HL-60 (cell line): ENCODE measurements at places on chromosomes 11 and 22.

- DNase-seq: no peak
Observed at GRCh38 chr22:39645532-39645931, 75.0 kb downstream of the CACNA1I start.

- no peak for DNase-seq
Observed at GRCh38 chr11:70799386-70799785, 401.1 kb downstream of the CTTN start.

- DNase-seq: peak; percentile 28
Observed at GRCh38 chr11:119258983-119259382, 52.8 kb downstream of the CBL start.

- DNase-seq: no peak
Observed at GRCh38 chr11:71106671-71107070, 145.7 kb downstream of the SHANK2 start.

DNA sequence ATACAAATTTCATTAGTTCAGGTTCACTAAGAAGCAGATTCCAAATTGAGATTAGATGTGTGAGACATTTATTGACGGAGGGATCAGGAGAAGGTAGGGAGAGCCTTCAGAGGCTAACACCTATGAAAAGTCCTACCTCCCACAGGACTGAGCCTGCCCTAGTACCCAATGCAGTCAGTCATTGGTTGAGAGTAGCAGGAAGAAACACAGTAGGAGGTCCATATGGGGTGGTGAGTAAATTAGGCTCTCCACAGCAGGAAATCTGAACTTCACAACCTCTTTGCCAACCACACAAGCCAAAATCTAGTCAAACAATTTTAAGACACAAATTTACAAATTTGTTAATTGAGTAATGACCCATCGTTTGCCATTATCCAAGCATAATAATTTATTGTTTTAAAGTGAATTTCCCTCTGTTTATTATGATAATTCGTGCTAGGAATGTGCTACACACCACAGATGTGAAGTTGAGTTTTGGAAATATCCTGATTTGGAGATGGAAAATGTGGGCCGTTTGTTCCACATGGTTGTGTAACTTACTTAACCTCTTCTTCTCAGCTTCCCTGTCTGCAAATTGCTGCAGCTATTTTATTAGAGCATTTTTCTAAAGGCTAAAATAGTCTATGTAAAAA is 542.1 kb downstream of the ETS1 start:
- no peak for DNase-seq

GRCh38 chr11:12196308-12196707 is 85.9 kb downstream of the MICAL2 start:
- no peak for DNase-seq

GRCh38 chr11:13127161-13127560 is 118.0 kb downstream of the RASSF10 start:
- no peak for DNase-seq

DNA sequence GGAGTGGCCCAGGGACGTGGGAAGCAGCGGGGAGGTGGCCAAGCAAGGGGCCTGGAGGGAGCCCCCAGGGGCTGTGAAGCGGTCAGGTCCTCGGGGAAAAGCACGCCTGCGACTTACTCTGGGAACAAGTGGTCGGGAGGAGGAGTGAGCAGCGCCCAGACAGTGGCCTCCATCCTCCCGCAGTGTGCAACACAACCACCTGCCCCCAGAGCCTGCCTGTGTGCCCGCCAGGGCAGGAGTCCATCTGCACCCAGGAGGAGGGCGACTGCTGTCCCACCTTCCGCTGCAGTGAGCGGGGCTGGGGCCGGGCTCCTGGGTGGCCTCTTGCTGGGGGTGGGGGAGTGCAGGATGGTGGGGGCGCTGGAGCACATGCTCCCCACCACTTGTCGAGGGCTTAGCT is 35.0 kb downstream of the MUC5B start:
- DNase-seq: no peak

- no peak for DNase-seq
Observed at GRCh38 chr11:110992481-110992880, 253.0 kb upstream of the POU2AF2 start.

DNA sequence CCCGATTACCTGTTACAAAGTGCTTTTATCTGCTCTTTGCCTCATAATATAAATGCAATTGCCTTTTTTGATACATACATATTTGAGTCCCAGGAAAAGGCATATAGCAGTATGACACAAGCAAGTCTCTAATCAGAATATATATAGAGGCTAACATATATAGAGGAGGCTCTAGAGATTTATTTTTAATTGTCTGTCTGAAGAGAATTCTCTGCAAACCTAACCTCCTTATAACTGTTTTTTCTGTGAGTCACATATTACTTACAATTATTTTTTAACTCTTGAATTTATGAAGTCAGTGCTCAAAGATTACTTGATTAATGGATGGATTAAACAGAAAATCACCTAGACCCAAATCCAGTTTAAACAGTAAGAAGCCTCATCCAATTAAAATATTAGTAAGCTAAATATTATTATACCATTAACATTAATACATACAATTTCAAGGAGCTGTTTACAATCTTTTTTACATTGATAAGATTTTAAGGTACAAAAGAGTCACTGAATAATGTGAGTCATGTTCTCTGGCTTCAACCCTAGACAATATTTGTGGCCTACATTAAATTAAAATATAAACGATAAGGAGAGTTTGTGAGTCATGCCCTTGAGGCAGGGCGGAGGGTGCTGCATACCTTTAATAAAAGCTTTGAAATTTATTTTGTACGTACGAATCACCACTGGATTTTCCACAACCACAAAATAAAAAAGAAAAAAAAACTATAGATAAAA is 19.2 kb upstream of the MMP13 start:
- no peak for DNase-seq

- no peak for DNase-seq
Observed at GRCh38 chr22:34122042-34122441, 201.8 kb upstream of the LARGE1 start.

DNA sequence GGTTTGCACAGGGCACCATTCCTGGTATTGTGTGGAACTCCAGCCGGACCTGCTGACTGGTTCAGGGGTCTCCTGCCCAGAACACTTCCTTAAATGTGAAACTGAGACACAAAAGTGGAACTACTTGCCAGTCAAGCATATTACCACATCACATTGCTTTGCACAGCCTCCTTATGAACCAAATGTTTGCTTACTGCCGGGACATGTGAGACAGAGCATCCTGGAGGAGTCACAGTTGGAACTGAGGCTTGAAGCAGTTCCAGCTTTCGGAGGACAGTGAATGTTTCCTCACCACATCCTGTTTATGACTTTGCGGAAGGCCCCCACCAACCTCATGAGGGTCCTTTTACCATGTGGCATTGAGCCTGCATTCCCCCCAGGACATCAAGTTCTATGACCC is 105.8 kb upstream of the ARHGAP42 start:
- DNase-seq: no peak

GRCh38 chr22:36853407-36854099 is 7.3 kb upstream of the NCF4 start:
- DNase-seq: peak; percentile 95
